ENCODE measurements at places on chromosomes 5 and 9.

- no peak for DNase-seq
Observed at GRCh38 chr5:78636682-78637081, 11.9 kb downstream of the LHFPL2 start.

DNA sequence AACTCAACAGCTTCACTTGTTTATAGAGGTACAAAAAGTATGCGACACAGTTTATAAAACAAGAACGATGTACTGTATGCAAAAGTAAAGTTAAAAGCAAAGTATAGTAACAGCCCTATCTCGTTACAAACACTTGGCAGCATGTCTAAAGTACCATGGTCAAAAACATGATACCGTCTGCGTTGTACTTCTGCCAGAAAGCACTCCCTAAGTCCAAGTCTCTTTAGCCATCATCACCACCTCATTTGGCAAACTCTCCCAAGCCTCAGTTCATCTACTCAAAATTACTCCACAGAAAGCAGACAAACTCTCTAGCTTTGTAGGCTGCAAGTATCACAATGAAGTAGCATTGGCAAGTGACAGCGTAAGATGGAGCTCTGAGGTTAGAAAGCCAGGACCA, 73.4 kb downstream of the NFIB start:
- no peak for DNase-seq

DNA sequence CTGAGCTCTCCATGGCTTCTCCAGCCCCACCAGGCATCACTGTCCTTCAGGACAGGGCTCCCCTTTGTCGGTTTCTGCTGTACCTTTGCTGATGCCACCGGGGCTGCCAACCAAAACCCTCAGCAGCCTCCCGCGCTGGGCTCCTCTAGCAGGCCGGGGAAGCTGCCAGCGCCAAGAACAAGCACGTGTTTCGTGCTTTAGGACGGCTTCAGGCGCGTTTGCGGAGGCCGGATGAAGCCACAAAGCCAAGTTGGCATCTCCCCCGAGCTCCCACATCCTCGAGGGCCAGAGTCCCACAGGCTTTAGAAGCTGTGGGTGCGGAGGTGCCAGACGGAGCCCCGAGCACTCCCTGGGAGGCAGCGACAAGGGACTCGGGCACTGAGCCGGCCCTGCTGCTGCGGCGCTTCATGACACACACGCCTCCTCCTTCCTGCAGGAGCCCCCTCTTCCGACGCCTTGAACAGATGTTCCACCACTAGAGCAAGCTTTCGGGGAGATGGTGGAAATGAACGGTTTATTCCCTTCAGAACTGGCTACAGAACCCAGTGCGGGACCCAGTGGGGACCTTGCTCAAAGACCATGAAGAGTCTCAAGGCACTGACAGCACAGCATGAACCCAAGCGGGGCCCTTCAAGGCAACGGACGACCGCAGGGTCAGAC, 36.7 kb downstream of the SARDH start:
- no peak for DNase-seq

DNA sequence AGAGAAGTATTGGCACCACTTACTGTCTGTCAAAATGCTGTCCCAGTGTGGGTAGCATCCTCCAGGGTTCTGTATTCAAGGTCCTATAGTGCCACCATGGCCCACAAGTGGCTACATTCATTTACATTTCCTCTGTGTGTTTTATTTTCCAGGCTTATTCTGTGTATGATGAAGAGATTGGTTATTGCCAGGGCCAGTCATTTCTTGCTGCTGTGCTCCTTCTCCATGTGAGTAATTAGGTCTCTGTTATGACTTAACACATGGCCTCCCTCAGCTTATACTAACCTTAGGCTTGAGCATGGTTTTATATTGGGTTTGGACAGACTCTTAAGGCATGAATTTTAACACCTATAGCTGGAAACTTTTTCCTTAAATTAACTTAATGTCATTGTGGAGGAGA, 36.7 kb downstream of the GPR21 start:
- DNase-seq: no peak

- DNase-seq: no peak
Observed at GRCh38 chr5:137666461-137666850, 69.4 kb downstream of the KLHL3 start.
